ENCODE measurements at places on chromosomes 2 and 18. TPM values are rescaled to one million over a fixed set of nuclear protein-coding genes. Genes with fewer than 3 reads are reported as not detected.

GRCh38 chr2:175383286-175383685 lies 201.8 kb upstream of the ATP5MC3 start:
- DNase-seq: no peak

- no peak for DNase-seq
Observed at GRCh38 chr18:23574611-23575308, 11.5 kb downstream of the NPC1 start.

GRCh38 chr2:238496756-238497609 lies 70.3 kb downstream of the ASB1 start:
- DNase-seq: no peak

DNA sequence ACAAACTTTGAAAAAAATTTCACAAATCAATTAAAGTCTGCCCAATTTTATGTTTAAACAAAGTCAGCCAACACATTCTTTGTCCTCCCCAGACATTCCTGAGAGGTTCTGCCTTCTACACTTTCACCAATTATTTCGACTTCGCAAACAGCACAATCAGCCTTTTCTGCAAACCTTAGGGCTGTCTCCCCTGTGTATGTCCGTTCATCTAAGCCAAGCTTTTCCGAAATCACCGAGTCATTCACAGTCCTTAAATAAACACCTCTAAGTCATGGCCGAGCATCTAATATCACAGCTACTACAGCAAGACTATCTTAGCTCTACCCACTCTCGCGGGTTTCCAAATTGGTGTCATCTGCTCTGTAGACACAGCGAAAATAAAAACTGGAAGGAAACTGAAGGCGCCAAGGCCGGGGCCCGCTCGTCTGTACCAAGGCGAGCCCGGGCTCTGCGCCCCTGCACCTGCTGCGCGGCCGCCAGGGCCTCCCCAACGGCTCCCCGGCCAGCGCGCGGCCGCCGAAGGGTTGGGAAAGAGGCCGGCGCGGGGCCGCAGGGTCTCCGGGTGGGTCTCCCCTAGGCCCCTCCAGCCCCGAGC lies 730 bp downstream of the ODC1 start:
- no peak for DNase-seq

DNA sequence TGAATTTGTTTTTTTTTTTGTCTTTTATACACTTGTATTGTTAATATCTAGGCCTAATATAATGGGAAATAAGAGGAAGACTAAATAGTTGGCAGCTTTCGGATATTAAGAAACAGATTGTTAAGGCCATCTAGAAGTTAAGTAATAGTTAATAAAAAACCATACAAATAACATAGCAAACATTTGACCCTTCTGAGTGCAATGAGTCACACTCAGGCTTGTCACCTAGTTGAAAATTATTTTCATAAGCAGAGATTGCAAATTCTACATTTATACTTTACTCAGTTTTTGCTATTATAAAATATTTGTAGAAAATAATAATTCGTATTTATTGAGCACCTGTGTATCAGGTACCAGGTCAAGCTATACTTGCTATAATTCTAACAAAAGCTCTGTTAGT lies 2.4 kb downstream of the NUP35 start:
- DNase-seq: no peak

DNA sequence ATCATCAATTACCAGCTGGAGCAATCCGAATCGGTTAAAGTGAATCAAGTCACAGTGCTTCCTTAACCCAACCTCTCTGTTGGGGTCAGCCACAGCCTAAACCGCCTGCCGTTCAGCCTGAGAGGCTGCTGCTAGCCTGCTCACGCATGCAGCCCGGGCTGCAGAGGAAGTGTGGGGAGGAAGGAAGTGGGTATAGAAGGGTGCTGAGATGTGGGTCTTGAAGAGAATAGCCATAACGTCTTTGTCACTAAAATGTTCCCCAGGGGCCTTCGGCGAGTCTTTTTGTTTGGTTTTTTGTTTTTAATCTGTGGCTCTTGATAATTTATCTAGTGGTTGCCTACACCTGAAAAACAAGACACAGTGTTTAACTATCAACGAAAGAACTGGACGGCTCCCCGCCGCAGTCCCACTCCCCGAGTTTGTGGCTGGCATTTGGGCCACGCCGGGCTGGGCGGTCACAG lies 496 bp upstream of the ITGA4 start:
- no peak for DNase-seq

GRCh38 chr2:25266399-25266798 lies 75.3 kb downstream of the DNMT3A start:
- no peak for DNase-seq

DNA sequence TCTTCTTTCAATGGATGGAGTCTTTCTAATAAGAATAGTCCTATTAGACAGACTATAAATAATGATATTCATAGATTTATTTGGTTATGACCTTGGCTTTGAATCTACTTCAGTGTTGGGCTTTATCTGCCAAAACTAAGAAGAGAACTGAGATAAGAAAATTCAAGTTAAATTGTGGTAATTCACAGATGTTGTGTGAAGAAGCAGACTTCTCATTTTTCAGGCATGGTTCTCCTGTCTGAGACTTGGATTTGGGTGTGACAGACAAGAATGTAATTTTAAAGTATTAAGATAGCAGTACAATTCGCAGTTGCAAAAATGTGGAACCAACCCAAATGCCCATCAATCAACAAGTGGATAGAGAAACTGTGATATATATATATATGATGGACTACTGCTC lies 124.7 kb downstream of the QPCT start:
- DNase-seq: no peak

- DNase-seq: no peak
Observed at GRCh38 chr2:118989481-118989880, 47.5 kb downstream of the MARCO start.

GRCh38 chr2:95386031-95386430 lies 16.5 kb upstream of the FAHD2A start:
- no peak for DNase-seq

HOXD8 gene
- total RNA-seq: 3.9 TPM

NPPC gene
- not detected for total RNA-seq

RAX gene
- total RNA-seq: not detected

CDK15 gene
- total RNA-seq: 8.3 TPM

GKN1 gene
- 20.7 TPM for total RNA-seq

TTR gene
- not detected for total RNA-seq

All from thoracic aorta (tissue), 2 donors.